ENCODE measurements at places on chromosomes 11 and 22.

DNA sequence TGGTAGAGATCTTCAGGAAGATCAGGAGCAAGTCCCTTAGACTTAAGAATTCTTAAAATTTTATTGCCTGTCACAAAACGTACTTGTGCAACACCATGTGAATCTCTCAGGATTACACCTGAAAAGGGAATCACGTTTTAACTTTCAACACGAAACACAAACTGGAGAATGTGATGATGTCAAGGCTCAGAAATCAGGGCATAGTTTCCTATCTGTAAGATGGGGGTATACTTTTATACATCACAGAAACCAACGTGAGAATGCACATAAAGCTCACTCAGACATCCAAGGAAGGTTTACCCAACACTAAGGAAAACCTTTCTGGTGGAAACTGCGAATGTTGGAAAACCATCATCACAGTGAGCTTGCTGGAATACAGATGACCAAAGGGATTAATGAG lies 2.0 kb downstream of the RPS13 start:
- DNase-seq, result no peak

DNA sequence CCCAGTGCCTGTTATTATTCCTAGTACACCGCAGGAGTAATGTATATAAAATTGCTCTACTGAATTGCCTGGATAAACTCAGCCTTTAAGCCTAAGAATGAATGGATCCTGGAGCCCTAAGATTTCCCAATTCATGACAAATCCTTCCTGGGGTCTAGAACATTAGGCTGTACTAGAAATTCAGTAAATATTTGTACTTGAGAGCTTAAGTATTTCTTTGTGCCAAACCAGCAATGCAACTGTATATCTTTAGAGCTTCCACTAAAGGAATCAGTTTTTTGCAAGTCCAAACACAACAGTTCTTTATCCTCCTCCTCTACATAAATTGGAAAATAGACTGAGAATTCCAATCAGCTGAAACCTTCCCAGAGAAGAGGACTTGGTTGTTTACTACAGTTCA lies 65.6 kb downstream of the FAM168A start:
- DNase-seq, result no peak

GRCh38 chr22:44448271-44448830 lies 49.7 kb downstream of the RTL6 start:
- no peak for DNase-seq

- DNase-seq, result no peak
These were observed 113.5 kb upstream of the IGLL5 start for GRCh38 chr22:22773979-22774604.

DNA sequence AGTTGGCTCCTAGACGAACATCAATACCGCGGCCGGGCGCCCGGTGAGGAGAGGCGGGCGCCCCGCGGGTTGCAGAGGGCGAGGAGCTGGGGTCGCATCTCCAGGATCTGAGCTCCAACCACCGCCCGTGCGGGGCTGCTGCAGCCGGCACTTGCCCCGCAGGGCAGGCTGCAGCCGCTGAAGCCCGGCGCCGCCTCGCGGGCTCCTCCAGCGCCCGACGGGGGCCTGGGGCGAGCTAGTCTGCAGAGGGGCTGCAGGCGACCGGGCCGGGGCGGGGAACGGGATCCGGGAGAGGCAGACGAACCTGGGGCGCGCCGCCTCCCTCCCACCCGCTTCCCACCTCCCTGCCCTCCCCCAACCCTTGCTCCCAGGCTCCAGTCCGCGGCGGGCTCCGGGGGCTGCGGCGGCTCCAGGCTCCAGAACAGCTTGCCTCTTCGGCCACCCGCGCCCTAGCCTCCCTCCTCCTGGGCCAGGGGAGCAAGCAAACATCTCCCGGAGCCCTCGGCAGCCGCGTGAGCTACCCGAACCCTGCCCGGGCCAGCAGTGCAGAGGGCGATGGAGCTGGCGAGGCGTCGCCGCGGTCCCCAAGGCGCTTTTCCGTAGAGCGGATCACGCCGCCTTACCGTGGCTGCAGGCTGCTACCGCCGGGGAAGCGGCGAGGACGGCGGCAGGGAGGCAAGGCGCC lies 802 bp downstream of the TENM4 start:
- DNase-seq, result no peak

- no peak for DNase-seq
These were observed 64.8 kb downstream of the CADM1 start for GRCh38 chr11:115439385-115439784.

DNA sequence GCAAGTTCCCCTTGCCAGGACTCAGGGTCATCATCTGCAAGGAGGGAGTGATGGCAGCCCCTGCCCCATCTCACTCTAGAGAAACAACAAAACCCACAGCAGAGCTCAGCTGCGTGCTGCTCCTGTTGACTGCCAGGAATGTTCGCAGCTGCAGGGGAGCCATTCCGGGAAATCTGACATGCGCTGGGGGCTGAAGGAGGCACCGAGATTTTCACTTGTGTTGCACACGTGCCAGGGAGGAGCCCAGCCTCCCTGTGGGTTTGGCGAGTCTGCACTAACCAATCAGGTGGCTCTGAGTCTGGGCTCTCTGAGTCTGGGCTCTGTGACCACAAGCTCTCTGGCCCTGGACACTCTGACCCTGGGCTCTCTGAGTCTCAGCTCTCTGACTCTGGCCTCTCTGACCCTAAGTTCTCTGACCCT lies 10.5 kb downstream of the FGF3 start:
- no peak for DNase-seq
